ENCODE measurements at places on chromosomes 1 and 21. TPM values are rescaled to one million over a fixed set of nuclear protein-coding genes. Genes with fewer than 3 reads are reported as not detected.
A peak's percentile ranks its signal among the peaks of the same experiment; 100 is the strongest.

DNA sequence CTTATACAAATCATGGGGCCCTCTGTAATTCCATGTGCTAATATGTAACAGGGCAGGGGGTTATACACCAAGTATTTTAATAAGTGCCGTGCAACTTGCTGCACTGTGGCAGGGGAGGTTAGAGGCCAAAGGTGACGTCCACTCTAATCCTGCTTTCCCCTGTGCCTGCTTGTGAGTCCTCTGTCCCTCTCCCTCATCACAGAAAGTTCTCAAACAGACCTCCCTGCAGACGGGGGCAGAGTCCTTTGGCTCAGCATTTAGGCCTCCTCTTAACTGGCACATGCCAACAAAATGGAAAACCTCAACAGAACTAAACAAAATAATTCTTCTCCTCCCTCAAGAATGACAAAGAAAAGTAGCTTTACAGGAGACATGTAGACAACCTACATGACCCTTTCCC is 2.9 kb downstream of the RXRG start:
- DNase-seq, result no peak

GRCh38 chr1:27130798-27131197 is 24.1 kb downstream of the SLC9A1 start:
- DNase-seq, result no peak

DNA sequence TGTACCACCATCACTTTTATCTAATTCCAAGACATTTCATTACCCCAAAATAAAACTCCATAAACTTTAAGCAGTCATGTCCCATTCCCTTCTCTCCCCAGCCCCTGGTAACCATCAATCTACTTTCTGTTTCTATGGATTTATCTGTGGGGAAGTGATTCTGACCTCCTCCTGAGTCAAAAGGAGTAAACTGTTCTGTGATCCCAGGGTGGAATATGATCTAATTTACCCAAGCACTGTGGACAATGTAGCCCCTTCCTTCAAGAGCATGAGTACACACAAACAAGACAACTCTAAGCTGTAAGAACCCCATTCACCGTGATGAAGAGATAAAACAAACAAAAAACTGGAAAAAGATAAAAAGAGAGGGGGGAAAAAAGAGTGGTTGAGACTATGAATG is 77.9 kb downstream of the PLPP3 start:
- DNase-seq, result no peak

- DNase-seq, result no peak
Observed at GRCh38 chr1:54462597-54463258, 56.5 kb upstream of the SSBP3 start.

- no peak for DNase-seq
Observed at GRCh38 chr21:24127651-24128050, 1479.6 kb downstream of the MRPL39 start.

- no peak for DNase-seq
Observed at GRCh38 chr1:11569551-11569950, 84.7 kb downstream of the FBXO2 start.

GRCh38 chr1:29518183-29518835 is 282.0 kb downstream of the PTPRU start:
- no peak for DNase-seq

DNA sequence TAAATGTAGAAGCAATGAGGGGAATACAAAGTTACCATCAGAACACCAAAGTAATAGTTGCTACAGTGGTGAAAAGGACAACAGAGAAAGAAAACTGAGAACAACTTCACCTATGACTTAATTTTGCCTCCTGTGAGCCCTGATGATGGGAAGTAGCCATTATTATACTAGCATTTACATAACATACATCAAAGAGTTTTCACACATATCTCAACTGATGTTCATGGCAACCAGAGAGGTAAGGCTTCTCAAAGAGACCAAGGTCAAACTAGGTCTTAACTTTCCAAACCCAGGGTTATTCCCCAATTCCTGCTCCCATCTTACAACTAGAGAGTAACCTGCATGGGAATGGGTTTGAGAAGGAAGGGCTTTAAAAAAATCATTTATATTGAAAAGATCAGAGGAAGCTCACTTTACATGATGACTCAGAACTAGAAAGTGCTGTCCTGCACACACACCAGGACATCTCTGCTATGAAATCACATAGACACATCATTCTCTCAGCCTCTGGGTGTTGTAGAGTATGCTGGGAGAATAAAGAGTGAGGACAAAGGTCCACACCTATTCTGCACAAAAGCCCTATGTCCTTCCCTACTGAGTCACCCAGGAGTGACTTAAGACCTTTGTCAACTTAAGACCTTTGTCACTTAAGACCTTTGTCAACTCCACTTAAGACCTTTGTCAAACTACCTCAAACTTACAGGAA is 179.7 kb downstream of the TNFSF18 start:
- DNase-seq, result no peak

- no peak for DNase-seq
Observed at GRCh38 chr1:52546852-52547251, 6.0 kb downstream of the TUT4 start.

GRCh38 chr1:240100371-240100934 is 8.8 kb downstream of the FMN2 start:
- no peak for DNase-seq

DNA sequence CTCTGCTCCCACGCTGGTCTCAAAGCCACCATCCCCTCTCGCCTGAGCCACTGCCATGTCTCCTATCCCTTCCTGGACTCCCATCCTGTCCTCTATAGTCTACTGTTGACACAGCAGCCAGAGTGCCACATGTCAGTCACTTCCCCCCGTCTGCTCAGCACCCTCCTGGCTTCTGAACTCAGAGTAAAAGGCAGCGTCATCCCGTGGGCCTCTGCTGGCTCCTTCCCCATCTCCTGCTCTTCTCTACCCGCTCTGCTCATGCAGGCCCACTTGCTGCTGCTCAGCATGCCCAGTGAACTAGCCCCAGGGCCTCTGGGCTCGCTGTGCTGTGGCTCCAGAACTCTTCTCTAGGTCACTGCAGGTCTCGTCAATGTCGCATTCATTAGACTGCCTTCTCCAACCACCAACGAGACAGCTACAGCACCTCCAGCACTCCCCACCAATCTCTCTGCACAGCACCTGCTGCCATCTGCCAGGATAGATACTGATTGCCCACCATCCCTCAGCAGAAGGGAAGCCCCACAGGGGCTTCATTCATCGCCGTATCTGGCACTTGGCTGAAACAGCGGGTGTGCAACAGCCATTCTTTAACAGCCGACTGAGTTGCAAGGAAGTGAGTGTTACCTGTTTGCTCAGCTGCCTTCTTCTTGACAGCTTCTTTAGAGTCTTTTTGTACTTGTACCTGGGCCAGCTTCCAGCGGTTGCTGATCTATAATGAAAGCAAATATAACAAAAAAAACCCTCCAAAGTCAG is 11.8 kb upstream of the SRM start:
- DNase-seq, result no peak

- no peak for DNase-seq
Observed at GRCh38 chr1:217322834-217323233, 308.1 kb downstream of the GPATCH2 start.

- DNase-seq, result no peak
Observed at GRCh38 chr1:58781541-58782177, 2.2 kb downstream of the JUN start.

GRCh38 chr21:20040768-20041167 is 957.4 kb upstream of the NCAM2 start:
- no peak for DNase-seq

GRCh38 chr1:7420470-7421100 is 350.5 kb upstream of the VAMP3 start:
- DNase-seq, result no peak

DNA sequence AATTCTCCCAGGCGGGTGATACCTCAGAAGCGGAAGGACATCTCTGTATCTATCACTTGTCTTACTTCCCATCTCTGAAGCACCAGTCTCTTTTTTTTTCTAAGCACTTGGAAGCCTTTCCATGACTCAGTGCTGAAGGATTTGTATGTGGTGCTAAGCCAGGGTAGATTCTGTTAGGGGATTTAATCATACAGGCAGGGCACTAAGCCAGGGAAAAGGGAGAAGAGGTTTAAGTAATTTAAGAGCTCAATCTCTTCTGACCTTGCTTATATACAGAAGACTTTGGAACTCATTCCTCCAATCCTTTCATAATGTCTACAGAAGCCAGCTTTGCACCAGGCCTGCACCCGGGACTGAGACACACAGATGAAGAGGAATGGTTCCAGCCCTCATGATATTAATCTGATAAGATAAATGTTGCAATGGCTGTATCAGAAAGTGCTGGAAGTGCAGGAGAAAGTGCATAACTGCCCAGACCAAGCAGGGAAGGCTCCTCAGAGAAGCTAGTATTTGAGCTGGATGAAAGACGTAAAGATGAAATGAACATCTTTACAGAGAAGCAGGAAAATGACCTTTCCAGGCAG is 11.0 kb downstream of the FAM163A start:
- peak; percentile 44 for DNase-seq

- DNase-seq, result no peak
Observed at GRCh38 chr1:203521074-203521794, 27.3 kb downstream of the OPTC start.

DNA sequence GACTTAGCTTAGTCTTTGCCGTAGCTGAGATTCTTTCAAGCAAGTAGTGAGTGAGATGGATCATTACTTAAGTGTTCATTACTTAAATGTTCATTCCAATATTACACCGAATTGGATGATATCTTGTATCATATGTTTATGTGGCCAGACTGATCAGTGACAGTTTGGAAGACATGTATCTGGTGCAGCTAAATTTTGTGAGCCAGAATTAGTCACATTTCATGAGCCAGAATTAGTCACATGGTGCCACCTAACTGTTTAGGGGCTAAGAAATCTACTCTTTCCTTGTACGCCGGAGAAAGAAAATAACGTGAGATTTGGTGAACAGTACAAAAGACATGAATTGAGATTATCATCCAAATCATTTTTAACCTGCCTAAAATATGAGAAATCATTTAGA is 355.6 kb downstream of the USP25 start:
- no peak for DNase-seq

KCNQ4 gene
- 0.04 TPM for polyA plus RNA-seq

ALX3 gene
- not detected for polyA plus RNA-seq

KCNN3 gene
- polyA plus RNA-seq, result 0.09 TPM

NECAP2 gene
- polyA plus RNA-seq, result 111 TPM

RXFP4 gene
- not detected for polyA plus RNA-seq

MYOG gene
- not detected for polyA plus RNA-seq

KRTAP12-3 gene
- polyA plus RNA-seq, result not detected

CLCA1 gene
- not detected for polyA plus RNA-seq
